ENCODE measurements at places on chromosomes 6 and 20.

DNA sequence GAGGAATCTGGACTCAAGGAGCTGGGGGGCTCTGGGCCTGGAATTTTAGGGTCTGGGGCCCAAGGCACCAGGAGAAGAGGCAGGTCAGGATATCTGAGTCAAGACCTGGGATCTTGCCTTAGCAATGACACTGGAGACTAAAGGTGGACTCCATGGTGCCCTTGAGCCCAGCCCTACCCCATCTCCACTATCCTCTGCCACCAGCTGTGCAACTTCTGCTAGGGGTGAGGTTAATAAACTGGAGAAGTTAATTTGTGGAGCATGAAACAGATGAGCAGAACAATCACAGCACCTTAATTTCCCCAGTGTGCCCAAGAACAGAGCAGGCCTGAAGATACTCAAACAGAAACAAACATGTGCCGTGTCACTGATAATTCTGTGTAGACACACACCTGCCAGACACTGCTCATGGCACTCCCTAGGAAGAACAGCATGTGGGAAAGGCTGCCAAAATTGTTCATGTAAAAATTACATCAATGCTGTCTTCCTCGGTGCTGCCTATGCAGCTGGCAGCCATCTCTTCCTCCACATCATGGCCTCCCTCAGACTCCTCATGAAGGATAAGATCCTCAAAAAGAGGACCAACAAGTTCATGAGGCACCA is 3.2 kb downstream of the HLA-DPB1 start:
- no peak for DNase-seq

- DNase-seq, result no peak
These were observed 46.2 kb upstream of the RFPL4B start for GRCh38 chr6:112300896-112301295.

DNA sequence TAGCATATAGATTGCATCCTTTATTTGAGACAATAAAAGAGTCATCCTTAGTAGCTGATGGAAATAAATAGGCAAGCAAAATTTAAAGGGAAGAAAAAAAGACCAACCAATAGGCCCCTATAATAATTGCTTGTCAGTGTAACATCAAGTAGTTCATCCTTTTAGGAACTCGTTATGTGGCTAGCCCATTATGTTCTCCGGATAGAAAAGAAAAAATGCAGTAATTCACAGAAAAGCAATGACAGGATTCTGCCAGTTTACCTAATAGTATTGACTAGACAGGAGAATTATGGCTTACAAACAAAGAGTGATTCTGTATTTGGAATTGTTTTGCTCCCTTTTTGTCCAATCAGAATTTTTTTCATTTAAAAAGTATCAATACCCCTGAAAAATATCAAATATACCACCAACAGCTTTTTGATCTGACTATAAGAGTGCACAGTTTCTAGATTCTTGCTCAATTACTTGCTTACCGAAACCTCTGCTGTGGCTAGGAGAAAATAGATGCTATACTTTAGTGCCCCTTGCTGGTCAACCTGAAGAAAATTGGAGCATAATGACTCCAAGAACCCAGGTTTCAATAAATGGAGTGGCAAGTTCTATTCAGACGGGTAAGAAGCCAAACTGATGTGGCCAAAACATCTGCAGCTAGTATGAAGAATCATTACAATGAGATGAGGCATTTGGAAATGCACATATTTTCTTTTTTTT is 91.5 kb upstream of the SASH1 start:
- no peak for DNase-seq

DNA sequence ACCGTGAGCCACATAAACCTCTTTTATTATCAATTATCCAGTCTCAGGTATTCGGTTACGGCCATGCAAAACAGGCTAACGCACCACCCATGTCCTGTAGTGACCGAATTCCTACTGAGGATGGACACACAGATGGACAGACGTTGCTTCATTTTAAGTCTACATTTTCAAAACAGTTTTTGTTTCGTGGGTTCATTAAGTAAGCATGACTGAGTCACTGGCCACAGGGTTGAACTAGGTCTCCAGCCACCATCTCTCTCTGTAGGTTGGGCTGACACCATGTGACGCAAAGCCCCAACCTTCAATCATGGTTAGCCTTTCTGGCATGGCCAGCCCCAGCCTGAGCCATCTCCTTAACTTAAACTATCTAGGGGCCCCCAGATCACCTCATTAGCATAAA is 110.0 kb upstream of the SLC22A23 start:
- no peak for DNase-seq

- DNase-seq, result no peak
These were observed 477.9 kb upstream of the FLRT3 start for GRCh38 chr20:14815340-14815739.

- peak; percentile 61 for DNase-seq
These were observed 33.0 kb downstream of the RREB1 start for GRCh38 chr6:7140631-7141378.

DNA sequence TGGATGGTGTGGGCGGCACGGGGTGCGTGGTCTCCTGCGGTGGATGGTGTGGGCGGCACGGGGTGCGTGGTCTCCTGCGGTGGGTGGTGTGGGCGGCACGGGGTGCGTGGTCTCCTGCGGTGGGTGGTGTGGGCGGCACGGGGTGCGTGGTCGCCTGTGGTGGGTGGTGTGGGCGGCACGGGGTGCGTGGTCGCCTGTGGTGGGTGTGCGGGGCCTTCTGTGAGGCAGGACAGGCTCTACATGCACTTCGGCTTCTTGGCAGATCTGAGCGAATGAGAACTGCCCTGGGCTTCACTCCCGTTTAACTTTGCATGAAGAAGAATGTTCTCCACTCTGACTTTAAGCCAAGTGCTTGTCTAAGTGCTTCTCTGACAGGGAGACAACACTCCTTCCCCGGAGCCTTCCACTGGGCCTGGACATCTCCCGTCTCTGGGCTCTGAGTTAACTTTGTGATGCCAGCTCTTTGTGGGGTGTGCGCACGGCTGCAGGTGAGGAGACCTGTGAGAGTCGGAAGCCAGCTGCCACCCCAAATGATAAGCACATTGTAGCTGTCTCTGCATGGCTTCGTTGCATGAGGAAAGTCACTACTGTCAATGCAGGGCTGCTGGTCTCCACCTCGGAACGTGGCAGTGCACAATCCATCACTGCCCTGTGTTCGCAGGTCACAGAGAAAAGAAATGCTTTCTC is 244.8 kb downstream of the DLL1 start:
- no peak for DNase-seq

- no peak for DNase-seq
These were observed 71.4 kb downstream of the ARID1B start for GRCh38 chr6:156848533-156848932.

- DNase-seq, result no peak
These were observed 19.0 kb upstream of the TLDC2 start for GRCh38 chr20:36856691-36857635.

DNA sequence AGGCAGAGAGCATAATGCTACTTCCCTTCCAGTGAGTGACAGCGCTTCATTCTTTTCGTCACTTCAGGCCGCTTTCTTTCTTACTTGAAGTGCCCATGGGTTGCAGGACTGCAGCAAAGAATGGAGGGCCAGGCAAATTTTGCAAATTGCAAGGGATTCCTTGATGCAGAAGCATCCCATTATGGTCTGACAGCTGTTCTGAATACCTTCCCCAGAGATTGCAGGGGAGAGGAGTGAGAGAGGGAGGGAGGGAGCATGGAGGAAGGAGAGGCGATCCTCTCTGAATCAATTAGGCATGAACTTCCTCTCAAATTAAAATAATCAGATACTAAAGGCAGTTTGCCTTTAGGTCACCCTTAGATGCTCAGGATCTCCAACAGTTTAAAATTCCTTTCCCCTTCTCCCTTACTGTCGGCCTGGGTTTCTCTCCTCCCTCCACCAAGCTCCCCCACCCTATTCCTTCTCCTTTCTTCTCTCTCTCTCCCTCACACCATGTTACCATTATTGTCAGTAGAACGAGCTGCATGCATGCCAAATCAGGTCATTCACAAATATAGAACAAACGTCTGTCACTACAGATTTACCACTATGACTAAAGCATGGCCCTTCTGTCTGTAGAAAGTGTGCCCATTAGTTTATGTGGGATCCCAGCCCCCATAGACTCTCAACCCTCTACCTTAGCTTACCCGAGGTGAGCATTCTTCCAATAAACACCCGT is 289.2 kb downstream of the CD83 start:
- DNase-seq, result no peak

DNA sequence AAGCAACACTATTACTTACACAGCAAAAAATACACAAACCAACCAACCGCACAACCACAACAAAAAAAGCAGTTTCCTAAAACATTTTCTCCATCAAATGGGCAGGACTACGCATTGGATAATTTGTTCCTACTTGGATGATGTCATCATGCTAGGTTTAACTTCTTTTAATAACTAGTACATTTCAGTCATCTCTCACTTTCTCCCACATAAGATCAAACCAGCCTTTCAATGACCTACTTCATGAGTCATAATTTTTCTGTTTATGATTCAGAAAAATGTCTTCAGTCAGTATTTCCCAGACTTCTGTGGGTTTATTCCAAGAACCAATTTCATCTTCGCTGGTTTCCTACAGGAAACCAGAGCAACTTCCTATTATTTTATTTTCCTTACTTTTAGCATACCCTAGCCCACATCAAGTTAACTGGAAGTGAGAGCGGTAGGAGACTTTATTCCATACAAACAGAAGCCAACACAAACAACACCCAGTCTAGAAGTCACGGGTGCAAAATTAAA is 134.2 kb downstream of the GMDS start:
- no peak for DNase-seq

DNA sequence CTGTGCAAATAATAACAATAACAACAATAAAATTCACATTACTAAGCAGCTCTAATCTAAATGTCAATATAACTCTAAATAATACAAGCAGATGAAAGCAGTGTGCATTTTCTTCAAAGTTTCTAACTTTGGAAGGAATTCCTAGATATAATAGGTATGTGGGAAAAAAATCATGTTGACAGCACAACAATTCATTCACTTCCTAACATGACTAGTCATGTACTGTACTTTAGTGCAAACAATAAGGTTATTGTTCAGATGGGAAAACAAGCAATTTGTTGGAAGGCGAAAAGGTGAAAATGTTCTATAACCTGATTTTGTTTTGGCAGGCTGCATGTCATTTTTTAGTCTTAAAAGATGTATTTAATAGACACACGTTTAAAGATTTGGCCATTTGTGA is 484.3 kb upstream of the JAG1 start:
- DNase-seq, result no peak

DNA sequence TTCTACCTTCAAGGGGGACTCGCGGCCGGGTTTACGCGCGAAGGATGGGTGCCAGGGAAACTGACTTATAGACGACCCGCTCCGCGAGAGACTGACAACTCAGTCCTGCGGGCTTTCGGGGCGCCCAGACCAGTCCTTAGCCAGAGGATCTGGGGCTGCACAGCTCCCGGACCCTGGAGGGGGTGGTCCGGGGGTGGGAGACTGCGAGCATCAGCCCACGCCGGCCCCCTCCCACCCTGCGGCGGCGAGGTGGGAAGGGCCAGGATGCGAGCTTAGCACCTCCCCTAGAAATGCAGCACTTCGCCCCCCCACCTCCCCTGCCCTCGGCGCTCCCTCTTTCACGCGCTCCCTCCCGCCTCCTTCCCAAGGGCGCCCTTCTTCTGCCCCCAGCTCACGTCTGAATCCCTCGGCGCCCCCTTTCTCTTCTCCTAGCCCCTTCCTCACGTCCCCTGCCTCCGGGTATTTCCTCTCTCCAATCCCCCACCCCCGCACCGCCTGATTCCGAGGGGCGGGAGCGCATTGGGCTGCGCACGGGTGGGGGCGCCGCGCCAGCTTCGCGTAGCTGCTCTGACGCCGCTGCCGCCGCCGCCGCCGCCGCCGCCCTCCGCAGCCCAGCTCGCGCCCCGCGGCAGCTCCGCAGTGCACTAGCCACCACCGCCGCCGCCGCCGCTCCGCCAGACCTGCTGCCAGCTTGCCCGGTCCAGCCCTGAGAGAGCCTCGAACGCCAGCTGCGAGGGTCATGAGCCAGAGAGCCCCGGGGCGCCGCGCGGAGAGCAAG is at the start of gene SLC32A1:
SLC32A1 (plus strand) TSS at position 639 of the 778 bp plus-strand sequence. CDS start 239 bp downstream, outside the sequence.
- no peak for DNase-seq

DNA sequence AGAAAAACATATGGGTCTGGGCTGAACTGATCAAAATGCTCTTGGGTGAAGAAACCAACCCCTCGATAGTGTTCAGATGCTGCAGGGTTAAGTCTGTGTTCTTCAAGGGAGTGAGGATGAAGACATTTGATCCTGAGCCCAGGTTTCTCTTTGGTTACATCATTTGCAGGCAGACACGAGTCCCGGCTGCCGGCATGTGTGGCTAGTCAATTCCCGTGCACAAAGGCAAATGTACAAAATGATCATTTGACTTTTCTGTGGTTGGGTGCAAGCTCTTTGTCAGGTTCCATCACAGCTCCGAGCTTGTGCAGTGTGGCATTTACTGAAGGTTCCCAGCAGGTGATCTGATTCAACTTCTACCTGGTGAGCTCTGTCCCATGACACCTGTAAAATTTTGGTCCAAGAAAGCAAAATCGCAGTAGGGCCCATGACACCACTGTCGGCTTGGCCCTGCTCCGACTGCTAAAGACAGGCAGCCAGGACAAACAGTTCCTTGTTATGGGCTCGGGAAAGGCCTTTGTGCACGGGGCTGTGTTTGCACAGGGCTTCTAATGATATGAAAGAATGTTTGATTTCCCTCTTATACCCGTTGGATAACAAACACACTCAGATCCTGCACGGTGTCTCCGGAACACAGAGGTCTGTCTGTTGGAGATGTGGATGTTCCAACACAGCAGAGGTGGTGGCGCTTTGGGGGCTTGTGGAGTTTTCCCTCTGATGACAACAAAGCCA is 46.9 kb downstream of the GJA10 start:
- no peak for DNase-seq

- no peak for DNase-seq
These were observed 32.5 kb upstream of the IYD start for GRCh38 chr6:150336299-150336698.

DNA sequence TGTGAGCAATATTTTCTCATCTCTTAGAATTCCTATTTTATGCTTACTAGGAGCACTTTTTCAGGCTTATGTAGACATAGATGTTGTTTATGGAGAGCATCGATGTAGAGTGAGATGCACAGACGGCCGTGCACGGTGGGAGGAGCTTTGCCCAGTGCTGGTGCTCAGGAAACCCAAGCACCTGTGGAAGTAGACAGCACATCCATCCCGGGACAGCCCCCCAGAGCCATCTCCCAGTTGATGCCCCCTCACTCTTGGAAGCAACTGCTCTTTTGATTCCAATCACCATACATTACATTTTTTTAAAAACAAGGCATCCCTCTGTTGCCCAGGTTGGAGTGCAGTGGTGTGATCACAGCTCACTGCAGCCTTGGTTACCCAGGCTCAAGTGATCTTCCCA is 143.7 kb downstream of the SMOC2 start:
- DNase-seq, result no peak

- DNase-seq, result no peak
These were observed 5.6 kb upstream of the PSORS1C2 start for GRCh38 chr6:31144296-31144969.
